Hindlimb muscle (tissue), 1 donor: ENCODE measurements at places on chromosomes 12 and 14. TPM values are rescaled to one million over a fixed set of nuclear protein-coding genes. Genes with fewer than 3 reads are reported as not detected.

DNA sequence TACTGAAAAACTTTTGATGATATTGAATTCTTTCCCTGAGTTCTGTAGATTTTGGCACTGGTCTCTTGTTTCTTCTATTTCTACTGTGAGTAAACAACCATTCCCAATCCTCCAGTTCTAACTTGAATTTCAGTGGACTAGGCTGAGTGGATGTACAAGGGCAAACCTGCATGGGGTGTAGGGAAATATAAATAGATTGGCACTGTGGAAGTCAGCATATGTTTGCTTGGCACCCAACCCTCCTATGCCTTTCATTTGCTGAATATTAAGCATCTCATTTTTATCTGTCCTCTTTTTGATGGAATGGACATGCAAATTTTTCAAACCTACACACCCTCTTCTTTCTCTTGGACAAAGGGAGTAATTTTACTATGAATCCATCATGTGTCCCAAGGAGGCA, 828.3 kb downstream of the DIO2 start:
- DNase-seq, result no peak

Gene TMED10
- 117 TPM for polyA plus RNA-seq

Gene LRCOL1
- not detected for polyA plus RNA-seq

Gene PLEKHG7
- polyA plus RNA-seq, result 0.85 TPM

DNA sequence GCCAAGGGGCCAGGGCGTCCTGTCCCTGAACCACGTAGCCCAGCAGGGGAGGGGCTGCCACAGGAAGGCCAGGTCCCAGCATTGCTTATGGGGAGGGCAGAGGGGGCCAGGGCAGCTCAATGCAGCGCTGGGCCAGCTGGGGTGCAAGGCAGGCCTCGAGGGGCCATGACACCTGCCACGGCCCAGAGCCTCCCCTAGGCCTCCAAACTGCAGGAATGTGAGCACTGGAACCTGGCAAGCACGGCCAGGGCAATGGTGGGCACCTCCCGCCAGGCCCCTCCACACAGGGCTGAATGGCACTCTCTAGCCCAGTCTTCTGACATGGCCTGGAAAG, 32.5 kb upstream of the GPR132 start:
- DNase-seq, result no peak
